LHCN-M2 (cell line): ENCODE measurements at places on chromosomes 2 and 18. TPM values are rescaled to one million over a fixed set of nuclear protein-coding genes. Genes with fewer than 3 reads are reported as not detected.

Gene HOXD8
- 0.58 and 1.4 TPM in 2 replicates for total RNA-seq

Gene FN1
- 3,000 and 3,278 TPM in 2 replicates for total RNA-seq

Gene CCDC102B
- 9.7 and 13.6 TPM in 2 replicates for total RNA-seq

Gene TLX2
- total RNA-seq: 0.46 and 1.1 TPM in 2 replicates

Gene GCFC2
- total RNA-seq: 14.1 and 14.3 TPM in 2 replicates

Gene PARD6G
- 1.6 and 2.8 TPM in 2 replicates for total RNA-seq

Gene VSNL1
- total RNA-seq: 0.98 and 2.4 TPM in 2 replicates

Gene TCF23
- total RNA-seq: not detected in 2 replicates

Gene ELOA2
- not detected in 2 replicates for total RNA-seq

Gene OSR1
- 8.6 and 13.1 TPM in 2 replicates for total RNA-seq

Gene PROM2
- 0.06 TPM in 2 replicates for total RNA-seq

Gene NFE2L2
- total RNA-seq: 59.3 and 74.6 TPM in 2 replicates

Gene ATF2
- total RNA-seq: 35.5 and 37.3 TPM in 2 replicates

Gene UCN
- 1.2 and 2.2 TPM in 2 replicates for total RNA-seq

Gene CD8A
- not detected in 2 replicates for total RNA-seq

Gene FHOD3
- 8.5 and 8.7 TPM in 2 replicates for total RNA-seq

Gene LTBP1
- 79.2 and 89.4 TPM in 2 replicates for total RNA-seq

Gene DNAH7
- 0.26 and 0.86 TPM in 2 replicates for total RNA-seq

Gene RGPD3
- 0.11 and 0.13 TPM in 2 replicates for total RNA-seq

Gene TGFA
- not detected in 2 replicates for total RNA-seq

Gene ALPP
- total RNA-seq: not detected in 2 replicates

Gene MEIS1
- 2.9 and 3.3 TPM in 2 replicates for total RNA-seq

Gene SCN2A
- 1.3 and 2.3 TPM in 2 replicates for total RNA-seq

Gene ABCG5
- total RNA-seq: not detected in 2 replicates

Gene MOCOS
- 4.2 and 5.7 TPM in 2 replicates for total RNA-seq

Gene NRP2
- 14.9 and 19.3 TPM in 2 replicates for total RNA-seq

Gene SH2D6
- total RNA-seq: 5.9 and 8.0 TPM in 2 replicates
